ELR (cell line): ENCODE measurements at places on chromosomes 2 and 18.
A peak's percentile ranks its signal among the peaks of the same experiment; 100 is the strongest.

DNA sequence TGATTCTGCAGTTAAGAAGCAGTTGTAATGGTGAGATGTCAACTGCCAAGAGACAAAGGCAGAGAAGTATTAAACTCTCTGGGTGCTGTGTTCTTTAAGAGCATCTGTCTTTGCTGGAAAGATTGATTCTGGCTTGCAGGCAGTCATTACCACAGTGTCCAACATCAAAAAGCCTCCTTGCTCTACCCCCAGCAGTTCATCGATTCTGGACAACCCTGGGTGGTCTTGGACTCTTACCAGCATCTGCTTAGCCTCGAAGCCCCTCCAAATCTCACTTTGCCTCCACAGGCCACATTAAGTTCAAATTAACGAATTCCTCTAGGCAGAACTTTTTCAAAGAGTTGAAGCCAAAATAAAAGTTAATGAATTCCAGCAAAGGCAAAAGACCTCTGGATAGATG is 1061.4 kb downstream of the TSN start:
- DNase-seq = no peak

DNA sequence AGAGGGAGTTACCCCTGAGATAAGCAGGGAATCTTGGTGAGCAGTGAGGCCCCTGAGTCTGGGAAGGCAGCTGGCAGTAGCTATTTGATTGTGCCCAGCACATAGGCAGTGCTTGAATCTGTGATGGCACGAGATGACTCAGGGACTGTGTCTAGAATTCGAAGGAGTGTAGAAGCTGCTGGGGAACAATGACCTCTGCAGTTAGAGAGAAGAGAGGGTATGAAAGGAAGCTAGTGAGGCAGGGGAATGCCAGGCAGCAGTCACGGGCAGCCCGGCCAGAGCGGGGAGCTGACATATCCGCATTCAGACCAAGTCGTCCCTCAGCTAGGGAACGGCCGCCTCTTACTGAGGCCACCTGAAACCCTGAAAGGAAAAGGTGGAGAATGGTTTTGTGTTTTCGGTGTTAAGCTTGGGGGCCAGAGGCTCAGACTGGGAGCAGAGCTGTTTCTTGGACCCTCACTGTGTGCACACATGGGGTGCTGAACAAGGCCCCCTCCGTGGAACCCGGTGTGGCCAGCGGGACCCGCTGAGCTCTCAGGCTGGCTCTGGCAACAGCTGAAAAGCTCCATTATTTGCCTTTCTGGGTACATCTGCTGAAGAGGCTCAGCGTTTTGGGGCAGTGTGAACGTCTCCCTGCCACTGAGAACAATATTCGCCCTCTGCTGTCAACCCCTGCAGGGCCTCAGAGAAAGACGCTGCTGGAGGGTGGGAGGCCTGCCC is 32.9 kb downstream of the ARHGEF4 start:
- no peak for DNase-seq

- DNase-seq = no peak
Measured at GRCh38 chr2:155965415-155966063, 367.0 kb downstream of the NR4A2 start.

DNA sequence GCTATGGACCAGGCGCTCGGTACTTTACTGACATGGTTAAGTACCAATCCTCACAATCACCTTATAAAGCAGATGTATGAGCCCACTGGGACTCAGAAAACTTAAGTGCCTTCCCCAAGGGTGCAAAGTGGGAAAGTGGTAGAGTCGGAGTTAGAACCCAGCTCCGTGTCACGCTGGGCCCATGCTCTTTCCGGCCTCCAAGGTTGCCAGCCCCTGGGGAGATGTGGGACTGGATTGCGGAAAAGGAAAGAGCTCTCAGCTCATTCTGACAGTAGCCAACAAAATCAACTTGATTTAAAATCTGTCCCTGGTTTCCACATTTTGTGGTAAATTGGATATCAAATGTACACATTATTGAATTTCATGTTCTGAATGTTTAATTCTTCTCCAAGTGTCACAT is 403.8 kb downstream of the DCDC2C start:
- no peak for DNase-seq

DNA sequence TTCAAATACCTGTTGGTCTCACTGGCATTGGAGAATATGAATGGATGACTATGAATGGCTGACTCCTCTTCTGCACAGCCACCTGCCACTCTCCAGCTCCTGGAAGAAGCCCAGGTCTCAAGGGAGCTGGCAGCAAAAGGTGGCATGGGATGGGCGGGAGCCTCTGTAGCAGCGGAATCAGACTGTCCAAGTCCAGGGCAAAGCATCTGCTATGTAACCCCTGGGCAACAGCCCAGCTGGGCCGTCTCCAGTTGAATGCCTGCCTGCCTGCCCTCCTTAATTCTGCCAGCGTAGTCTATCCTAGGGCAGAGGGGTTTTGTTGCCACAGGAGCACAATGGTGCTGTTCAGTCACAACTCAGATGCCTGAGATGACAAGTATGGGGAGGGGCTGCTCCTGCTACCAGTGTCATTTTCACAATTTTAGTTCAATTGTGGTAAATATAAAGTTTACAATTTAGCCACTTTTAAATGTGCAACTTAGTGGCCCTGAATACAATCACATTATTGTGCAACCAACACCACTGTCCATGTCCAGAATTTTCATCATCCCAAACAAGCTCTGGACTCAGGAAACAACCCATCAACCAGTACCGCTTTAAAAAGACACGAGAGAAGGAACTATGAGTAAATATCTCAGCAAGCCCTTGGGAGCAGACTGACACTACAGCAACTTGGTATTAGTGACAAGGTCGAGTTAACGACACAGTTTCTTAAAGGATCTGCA is 115.2 kb downstream of the MYO5B start:
- no peak for DNase-seq

DNA sequence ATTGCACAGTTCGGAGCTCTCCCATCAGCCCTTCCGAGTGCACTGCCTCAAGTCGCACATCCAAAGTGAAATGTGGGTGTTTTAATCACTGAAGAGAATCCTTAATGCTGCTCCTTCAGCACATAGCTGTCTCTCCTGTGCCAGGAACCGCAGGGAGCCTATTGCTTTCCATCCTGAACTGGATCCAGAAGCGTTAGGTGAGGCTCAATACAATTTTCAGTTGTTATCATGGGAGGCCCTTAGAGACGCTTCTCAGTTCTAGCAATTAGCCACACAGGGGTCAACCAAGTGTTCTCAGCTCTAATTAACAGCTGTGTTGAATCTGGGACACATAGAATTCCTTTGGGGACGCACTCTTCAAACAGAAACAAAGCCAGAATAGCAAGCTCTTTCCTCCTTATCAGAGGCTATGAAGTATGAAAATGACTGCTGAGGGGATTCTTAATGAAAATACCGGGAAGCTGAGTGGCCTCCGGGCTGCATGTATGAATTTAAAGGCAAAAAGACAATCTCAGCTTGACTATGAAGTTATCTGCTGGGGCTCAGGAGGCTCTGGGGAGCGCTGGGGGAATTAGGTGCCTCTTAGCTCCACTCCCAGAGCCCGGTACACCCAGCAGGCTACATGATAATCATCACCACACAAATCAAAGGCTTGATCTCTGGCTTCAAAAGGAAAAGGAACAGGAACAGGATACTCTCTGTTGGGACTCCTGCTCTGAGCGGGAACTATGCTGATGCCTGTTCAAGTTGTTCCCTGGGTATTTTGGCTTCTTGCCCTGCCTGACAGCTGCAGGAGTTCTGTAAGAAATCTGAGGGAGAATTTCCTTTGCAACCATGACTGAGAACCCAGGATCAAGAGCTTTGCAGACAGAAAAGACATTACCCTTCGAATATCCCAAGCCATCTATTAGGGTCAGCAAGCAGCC is 55.4 kb upstream of the NCOA1 start:
- DNase-seq = no peak

- DNase-seq = peak; percentile 50
Measured at GRCh38 chr2:45169339-45170190, 160.3 kb upstream of the SIX2 start.

DNA sequence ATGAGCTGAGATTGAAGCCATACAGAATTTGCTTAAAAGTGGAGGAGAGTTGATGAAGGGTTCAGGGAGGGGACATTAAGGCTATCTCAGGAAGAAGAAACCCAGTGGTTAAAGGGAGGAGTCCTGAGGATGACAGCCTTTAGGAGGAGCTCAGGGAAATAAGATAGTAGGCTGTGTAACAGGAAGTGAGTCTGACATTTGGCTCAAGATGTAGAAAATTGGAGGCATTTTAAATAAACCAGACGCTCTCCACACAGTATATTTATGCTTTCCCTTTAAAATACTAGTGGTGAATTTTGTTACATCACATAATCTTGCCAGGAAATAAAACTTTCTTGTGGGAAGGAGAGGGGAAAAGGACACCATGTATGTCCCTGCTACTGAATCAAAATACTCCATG is 11.6 kb downstream of the KCNH7 start:
- peak; percentile 11 for DNase-seq

GRCh38 chr2:99756059-99756458 is 266.2 kb upstream of the REV1 start:
- no peak for DNase-seq

GRCh38 chr2:64754570-64754969 is 100.9 kb upstream of the SERTAD2 start:
- no peak for DNase-seq

DNA sequence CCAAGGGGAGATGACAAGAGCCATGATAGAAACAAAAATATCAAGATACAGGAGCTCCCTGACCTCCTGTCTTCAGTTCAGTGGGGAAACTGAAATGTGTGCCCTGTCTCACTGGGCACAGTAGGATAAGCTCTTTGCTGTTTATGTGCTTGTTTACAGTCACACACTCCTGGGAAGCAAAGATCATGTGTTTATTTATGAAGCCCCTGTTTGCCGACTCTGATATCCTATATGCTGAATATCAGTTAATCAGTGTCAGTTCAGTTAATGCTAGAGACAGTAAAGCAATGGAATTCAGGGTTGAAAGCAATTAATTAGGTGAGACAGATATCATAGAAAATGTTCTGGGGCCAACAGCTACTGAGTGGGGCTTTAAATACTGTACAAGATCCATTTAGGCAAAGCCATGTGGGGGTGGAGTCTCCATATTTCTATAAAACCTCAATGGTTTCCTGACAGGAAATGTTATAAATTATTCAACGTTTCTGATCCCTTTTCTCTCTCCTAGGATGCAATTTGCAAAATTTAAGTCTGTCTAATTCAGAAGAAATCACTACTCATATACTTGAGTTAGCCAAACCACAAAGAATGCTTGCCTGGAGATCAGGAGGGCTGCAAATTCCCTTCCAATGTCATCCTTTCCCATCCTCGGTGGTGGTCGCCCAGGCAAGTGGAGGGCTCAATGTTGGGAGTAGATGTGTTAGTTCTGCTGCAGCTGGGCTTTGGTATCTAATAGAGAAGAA is 551.3 kb downstream of the CMPK2 start:
- no peak for DNase-seq

DNA sequence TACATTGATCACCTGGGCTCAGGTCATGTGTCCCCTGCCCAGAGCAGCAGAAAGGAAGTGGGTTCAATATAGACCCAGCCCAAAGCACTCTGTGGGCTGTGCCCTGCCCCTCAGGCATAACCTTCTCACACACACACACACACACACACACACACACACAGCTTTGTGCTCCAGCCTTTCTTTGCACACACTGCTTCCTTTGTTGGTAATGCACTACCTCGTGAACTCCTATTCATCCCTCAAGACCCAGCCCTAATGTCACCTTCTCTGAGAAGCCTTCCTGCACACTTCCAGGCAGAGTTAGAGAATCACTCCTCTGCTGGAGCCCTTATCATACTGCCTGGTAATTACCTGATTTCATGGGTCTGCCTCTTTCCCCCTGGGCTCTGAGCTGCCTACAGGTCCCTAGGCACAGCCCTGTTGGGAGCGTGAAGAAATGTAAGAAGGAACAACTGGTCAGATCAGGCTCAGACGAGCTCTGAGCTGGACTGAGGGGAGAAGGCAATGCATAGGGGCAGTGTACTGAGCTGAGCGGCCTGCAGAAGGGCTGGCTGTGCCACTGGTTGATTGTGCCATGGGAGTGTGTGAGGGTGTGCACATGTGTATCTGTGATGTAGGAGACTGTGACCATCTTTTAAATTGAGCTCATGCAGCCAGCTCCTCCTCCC is 210.3 kb downstream of the GLI2 start:
- DNase-seq = no peak

DNA sequence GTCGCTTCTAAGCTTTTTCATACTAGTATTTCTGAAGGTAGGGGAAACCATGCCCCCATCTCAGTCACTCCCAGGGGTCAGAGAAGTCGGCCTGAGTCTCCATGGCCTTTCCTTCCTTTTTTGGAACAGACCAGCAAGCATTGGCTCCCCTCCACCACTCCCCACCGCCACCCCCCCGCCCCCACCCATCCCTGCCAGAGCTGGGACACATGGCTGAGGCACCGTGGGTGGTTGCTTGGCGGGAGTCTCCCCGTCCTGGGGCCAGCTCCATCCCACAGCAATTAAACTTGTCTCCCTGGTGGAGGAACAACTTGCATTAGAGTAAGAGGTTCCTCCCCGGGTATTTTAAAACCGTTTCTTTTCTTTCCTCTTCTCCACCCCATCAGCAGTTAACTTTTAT is 100.8 kb upstream of the TFPI start:
- DNase-seq = no peak

DNA sequence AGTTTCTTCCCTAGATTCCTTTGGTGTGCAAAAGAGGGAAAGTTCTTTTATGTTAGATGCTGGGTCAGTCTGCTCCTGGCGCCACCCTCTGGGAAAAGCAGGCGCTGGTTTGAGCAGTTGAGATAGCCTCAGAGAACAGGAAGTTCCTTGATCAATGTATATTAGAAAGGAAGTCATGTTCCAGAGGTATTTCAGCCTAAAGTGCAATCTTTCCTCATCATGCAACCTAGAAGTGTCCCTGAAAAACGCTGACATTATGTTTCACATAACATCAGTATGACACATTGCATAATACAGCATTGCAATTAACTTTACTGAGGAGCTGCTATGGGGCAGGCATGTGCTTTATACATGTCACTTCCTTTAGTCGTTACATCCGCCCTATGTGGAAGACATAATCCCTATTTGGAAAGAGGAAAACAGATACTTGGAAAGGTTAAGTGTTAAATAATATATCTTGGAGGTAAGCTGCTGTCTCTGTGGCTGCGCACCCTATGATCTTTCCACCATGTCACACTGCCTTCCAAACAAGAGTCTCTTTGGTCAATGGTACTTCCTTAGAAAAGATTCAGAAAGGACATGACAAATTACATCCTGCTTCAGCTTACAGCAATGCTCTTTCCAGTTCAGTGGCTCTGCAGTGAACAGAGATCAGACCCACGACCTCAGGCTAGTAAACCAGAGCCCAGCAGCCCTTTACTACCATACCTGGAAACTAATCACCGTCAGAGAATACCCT is 369.7 kb downstream of the RAD51AP2 start:
- DNase-seq = peak; percentile 31

GRCh38 chr18:23629444-23629946 is 33.2 kb downstream of the ANKRD29 start:
- DNase-seq = no peak

GRCh38 chr2:11508279-11508678 is 25.6 kb upstream of the GREB1 start:
- DNase-seq = no peak

- no peak for DNase-seq
Measured at GRCh38 chr2:44515416-44515815, 153.7 kb downstream of the CAMKMT start.

GRCh38 chr2:144548532-144549191 is 28.7 kb upstream of the ZEB2 start:
- DNase-seq = no peak
